Hippocampal formation (tissue), 2 donors: ENCODE measurements at places on chromosomes 1 and 21.
A peak's percentile ranks its signal among the peaks of the same experiment; 100 is the strongest.

DNA sequence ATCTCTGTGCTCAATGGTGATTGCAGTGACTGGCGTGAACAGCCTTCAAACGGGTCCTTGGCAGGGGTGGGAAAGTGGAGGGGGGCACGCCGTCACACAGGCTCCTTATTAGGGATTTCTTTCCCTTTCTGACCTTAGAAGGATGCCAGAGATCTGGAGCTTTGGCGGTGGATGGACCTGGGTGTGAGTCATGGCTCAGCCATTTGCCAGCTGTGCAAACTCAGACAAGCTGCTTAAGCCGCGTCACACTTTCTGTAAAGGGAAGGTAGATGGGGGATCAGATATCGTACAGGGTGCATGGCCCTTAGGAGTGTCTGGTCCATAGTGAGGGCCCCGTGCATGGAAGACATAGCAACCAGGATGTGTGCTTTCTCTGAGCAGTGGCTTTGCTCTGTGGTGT, 48.3 kb upstream of the C1orf174 start:
- no peak for DNase-seq

DNA sequence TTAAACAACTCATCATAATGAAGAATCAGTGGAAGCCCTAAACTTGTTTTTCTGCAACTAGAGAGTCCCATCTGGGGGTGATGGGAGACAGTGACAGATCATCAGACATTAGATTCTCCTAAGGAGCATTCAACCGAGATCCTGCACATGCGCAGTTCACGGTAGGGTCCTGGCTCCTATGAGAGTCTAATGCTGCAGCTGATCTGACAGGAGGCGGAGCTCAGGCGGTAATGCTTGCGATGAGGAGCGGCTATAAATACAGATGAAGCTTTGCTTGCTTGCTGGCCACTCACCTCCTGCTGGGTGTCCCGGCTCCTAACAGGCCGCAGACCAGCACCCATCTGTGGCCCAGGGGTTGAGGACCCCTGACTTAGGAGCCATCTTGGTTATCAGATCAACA, 247.2 kb downstream of the FMN2 start:
- DNase-seq: no peak

DNA sequence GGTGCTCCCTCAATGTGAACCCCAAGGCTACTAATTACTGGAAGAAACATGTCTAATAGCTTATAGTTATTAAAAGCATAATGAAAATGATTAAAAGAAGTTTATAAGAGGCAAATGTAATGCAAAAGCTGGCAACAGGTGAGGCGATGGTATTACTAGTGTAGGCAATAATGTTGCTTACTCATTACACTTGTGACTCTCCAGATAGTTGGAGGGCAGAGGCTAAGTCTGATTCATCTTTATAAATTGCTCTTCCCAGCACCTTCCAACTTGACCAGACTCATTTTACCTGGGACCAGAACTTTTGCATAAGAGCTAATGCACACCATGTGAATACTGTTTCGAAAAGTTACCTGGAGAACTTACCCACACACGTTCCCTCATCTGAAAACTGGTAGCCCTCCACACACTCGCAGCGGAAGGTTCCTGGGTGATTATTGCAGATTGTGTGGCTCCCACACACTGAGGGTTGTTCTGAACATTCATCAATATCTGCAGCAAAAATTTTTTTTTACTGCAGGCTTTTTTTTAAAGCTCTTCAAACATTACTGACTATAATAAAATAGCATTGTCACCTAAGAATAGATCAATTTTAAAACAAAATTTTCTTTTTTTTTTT, 48.0 kb downstream of the NID1 start:
- DNase-seq: no peak

- DNase-seq: peak; percentile 70
Measured at GRCh38 chr1:149885339-149886120, 13.8 kb upstream of the BOLA1 start.

DNA sequence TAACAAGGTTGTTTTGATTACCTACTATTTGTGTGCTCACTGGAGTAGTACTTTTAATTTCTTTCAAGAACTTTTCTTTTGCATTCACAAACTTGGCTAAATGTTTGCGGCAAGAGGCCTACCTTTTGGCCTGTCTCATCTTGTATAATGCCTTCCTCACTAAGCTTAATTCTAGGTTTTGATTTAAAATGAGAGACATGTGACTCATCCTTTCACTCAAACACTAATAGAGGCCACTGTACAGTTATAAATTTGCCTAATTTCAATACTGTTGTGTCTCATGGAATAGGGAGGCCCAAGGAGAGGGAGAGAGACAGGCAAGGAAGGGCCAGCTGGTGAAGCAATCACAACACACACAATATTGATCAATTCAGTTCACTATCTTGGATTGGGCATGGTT, 66.1 kb downstream of the ZNF644 start:
- no peak for DNase-seq

DNA sequence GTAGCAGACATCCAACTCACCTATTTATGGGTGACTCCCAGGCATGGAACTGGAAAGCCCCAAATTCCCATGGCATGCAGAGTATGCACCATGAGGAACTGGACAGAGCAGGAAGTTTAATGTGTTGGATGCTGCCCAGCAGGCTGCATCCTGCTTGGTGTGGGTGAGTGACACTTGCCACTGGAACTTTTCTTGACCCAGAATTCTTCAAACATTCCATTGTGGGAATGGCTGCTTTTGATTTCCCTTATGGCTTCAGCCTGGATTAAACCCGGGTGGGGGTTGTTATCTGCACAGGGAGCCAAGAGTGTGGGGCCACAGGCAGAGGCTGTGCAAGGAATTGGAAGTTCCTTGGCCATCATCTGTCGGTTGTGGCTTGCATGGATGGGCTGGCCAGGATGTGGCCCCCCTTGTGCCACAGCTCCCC, 26.9 kb upstream of the BACE2 start:
- no peak for DNase-seq

- no peak for DNase-seq
Measured at GRCh38 chr1:193658691-193659090, 472.3 kb upstream of the B3GALT2 start.

GRCh38 chr1:28341591-28341990, 12.8 kb downstream of the MED18 start:
- no peak for DNase-seq

DNA sequence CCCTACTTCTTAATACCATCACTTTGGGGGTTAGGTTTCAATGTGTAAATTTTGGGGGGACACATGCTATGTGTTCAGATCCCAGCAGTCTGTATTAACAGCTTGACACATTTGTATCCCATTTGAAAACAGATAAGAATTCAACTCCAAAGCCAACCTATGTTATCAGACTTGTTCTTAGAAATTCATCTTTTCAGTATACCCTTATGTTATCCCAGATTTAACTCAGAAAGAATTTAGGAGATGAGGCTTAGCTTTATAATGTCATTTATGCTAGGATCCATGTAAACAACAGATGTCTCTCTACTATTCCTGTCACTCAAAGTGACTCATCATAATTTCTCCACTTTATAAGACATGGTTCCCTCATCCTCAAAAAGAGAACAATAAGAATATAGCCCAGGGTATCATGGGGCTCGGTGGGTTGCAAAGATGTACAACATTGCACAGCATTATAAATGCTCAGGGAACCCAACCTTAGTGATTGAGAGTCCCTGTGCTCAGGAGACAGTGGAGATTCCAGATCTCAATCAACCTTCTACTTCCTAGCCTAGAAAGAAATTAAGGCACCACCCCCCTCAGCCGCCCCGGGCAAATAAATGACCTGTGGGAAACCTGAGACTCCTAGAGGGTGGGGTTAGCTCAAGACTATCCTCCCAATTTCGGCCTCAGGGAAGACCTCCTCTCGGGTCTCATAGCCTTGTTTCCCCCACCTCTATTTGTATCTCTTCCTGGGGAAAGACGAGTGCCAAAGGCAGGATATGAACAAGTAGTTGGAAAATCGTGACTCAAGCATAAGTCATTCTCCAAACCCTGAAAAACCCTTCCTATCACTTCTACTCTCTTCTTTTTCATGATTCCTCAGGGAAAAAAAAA, 265.1 kb upstream of the CAMK1G start:
- no peak for DNase-seq

DNA sequence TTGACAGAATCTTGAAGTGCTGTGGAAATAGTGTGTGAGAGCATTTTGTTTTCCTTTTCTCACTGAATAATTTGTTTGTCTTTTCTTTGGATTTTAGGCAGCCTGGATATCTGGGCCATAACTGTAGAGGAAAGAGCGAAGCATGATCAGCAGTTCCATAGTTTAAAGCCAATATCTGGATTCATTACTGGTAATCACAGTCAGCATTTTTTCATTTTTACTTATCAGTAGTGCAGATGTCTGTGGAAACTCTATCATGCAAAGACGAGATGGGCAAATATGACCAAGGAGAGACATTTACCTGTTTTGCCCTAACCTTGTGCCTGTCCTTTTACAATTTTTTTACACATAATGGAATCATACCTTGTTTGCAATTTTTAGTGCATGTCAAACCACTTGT, 78.8 kb downstream of the ITSN1 start:
- DNase-seq: no peak

DNA sequence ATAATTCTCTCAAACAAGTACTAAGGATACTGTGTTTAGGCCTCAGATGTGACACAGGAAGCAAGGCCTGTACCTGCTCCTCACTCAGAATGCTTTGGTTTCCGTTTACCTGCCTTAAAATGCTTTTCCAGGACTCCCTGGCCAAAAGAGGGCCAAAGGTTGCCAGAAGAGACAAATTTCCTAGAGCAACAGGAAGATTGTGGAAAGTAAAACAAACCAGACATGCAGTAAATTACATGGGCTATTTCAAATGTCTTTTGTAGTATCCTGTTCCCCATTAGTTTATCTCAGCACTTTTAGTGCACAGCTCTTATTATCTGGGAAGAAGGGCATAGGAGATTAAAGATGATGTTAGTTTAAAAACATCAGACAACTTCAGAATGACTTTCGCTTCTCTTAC, 280.0 kb downstream of the NFIA start:
- DNase-seq: no peak

DNA sequence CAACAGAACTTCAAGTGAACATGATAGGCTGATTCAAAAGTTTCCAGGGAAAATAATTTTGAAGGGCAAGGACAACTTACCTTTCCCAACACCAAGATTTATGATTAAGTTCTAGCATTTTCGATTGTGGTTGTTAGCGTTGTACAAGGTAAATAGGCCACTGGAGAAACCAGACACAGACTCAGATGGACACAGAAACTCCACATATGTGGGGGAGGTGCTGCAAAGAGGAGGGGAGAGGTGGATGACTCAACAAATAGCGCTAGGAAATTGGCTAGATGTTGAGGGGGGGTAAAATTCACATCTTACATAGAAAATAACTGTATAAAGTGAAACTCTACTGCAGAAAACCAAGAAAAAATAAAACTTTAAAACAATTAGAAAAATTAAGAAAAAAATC, 564.4 kb downstream of the MATN1 start:
- DNase-seq: no peak

GRCh38 chr1:222592171-222592570, 2.4 kb upstream of the TAF1A start:
- DNase-seq: no peak

DNA sequence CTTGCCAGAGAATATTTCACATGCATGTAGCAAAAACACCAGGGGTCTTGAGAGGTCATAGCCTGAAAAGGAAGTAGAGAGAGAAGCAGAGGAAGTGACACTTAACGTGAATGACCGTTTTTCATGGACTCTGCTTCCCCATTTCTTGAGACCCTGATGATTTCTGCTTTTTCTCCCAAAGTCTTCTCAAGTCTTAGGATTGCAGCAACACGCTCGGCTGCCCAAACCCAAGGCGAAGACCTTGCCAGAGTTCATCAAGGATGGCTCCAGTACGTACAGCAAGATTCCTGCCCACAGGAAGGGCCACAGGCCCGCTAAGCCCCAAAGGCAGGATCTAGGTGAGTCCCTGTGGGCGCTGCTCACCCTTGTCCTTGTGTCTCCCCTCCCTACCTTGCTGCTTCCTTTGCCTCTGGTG, 12.8 kb downstream of the THEMIS2 start:
- DNase-seq: no peak

GRCh38 chr21:29639366-29640079, 300.3 kb downstream of the GRIK1 start:
- no peak for DNase-seq

GRCh38 chr1:20472860-20473711, 12.9 kb downstream of the CAMK2N1 start:
- DNase-seq: peak; percentile 68

- no peak for DNase-seq
Measured at GRCh38 chr1:46400421-46400820, 6.3 kb downstream of the FAAH start.

DNA sequence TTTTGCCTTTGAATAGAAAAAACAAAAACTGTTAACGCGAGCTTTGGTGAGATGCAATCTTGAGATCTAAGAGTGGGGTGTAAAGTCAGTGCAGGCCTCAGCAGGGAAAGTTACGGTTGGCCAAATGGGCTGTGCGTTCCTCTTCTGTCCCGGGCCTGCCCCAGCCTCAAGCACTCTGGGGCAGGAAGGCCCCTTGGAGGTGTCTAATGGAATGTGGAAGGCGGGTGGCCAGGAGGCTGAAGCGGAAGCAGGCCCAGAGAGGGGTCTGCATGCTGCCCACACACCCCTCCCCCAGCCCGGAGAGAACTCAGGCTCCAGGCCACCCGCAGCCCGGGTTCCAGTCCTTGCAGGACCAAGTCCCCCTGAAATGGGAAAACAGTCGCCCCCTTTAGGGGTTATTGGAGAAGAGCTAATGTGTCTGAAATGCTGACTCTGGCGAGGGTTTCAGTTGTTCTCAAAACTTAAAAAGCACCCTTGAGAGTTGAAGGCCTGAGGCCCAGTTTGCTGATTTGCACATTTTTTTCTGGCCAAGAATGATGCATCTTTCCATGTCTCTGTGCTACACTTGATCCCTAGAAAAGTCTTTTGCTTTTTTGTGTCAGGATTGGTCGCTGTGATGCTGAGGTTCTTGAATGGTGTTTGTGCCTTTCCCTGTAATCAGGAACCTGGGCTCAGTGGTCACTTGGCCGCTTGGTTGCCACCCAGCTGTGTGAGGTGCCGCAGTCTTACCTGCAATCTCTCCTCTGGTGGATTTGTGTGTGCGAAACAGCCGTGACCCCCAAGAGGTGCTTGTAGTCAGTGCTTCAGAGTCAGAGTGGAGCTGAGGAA, 2.0 kb downstream of the COL18A1 start:
- DNase-seq: no peak

DNA sequence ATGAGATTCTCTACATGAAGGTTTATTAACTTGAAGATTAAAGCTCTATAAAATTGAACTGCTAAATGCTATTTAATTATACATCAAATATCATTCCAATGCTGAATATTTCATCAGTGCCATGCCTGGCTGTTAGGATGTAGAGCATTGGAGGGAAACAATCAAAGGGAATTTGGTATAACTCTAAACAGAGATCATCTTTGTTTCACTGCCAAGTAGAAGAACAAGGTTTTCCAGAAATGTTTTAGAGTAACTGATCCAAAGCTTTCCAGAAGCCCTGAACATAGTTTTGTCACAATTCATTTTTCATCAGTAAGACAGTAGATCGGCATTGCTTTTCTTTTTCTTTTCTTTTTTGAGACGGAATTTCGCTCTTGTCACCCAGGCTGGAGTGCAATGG, 5.9 kb upstream of the DSTYK start:
- no peak for DNase-seq

- DNase-seq: no peak
Measured at GRCh38 chr21:40299451-40299850, 432.2 kb downstream of the PCP4 start.
